T-helper 9 cell (primary cell): ENCODE measurements at places on chromosomes 5 and 9.

- DNase-seq = no peak
Observed at GRCh38 chr5:175700991-175701390, 43.1 kb downstream of the HRH2 start.

DNA sequence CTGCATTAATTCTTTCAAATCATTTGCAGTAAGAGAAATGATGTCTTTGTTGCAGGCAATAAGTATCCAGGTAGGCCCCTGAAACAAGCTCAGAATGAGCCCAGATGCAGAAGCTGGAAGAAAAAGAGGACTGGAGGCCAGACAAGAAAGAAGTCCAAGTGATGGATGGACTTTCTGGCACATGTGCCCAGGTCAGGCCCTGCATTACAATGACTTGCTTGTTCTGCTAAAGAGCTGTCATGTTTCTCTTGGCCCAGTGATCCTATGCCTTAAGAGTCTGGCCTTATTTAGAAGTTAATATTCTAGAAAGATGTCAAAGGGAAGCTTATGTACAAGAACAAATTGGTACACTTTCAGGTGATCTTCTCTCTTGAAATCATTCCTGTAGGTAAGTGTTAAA lies 64.8 kb downstream of the DPYSL3 start:
- DNase-seq = no peak

DNA sequence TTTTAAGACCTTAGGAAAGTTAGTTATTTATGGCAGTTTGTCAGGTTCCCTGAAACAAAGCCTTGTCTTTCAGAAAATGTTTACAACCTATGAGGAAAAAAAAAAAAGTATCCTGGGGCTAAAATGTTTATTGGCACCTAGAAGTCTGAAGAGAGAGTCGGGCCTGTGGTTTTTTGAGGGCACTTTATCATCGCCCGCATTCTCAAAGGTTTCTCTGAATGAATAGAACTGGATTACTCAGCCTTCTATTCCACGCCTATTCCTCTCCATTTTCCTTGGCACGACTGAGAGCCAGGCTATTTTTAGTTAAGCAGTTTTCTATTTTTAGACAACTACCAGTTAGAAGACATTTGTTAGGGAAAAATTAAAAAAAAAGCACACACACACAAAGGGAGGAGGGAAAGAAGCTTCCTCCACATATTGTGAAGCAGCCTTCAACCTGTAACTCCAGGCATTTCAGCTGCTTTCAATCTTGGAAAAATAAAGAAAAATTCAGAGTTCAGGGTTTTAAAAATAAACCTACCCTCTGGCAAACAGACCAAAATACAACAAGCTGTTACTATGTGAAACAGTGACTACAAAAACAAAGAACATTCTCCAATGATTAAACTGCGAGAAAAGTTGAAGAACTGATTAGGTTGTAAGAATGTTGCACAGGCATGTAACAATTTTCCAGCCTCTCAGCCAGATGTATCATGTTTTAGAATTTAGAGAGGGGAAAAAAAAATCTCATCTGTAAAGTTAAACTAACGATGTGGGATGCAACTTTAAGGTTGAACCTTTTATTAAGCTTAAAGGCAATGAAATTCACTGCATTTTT lies 97.0 kb downstream of the MEF2C start:
- DNase-seq = no peak

- no peak for DNase-seq
Observed at GRCh38 chr5:33850100-33850594, 41.6 kb downstream of the ADAMTS12 start.

DNA sequence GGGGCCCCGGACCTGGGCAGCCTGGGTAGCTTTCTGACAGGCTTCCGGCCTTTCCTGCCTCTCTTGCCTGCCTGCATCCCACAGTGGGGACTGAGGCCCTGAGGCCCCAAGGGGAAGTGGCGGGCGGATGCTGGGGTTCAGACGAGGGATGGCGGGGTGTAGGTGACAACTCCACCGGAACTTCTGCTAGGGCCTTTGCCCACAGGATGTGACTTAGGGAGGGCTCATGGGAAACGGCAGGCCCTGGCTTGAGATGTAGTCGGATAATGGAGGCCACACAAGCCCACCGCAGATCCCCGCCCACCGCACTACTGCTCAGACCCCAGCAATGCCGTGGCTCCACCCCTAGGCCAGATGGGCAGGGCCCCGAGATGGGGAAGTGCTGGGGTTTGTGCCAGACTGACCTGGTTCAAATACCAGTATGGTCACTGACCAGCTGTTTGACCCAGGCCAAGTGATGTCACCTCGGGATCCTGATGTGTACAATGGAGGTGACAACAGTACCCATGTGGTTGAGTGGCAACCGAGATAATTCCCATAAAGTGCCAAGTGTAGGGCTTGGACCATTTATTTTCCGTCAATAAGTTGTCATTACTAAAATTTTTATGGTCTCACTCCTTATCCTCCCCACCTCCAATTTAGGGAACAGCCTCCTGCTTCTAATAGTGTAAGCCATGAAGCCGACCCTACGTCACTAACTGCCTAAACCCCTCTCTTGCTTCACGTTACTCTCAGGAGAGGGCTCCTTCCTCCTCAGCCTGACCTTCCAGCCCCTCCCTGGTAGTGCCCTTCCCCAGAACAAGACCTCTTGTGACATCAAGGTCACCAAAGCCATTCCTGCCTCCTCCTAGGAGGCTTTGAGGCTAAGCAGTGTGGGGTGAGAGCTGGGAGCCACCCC lies 2.5 kb upstream of the CDK9 start:
- peak; percentile 66 for DNase-seq

GRCh38 chr5:167730656-167731055 lies 560.8 kb upstream of the WWC1 start:
- DNase-seq = no peak

GRCh38 chr5:98713027-98713426 lies 60.4 kb upstream of the RGMB start:
- no peak for DNase-seq

DNA sequence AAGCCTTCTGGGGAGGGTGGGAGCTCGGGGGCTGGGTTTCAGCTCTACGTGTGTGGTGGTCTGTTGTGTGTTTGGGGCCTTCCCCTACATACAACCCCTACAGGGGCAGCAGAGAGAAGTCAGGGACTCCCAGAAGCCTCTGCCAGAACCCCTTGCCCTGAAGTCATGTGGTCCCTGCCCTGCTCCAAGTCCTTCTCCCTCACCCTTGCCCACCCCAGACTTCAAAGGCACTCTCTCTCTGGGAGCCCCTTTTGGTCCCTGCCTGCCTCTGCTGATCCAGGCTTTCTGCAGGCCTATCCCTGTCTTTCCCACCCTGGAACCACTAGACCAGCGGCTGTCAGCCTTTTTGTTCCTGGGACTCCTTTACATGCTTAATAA lies 61.1 kb upstream of the PSD2 start:
- no peak for DNase-seq

DNA sequence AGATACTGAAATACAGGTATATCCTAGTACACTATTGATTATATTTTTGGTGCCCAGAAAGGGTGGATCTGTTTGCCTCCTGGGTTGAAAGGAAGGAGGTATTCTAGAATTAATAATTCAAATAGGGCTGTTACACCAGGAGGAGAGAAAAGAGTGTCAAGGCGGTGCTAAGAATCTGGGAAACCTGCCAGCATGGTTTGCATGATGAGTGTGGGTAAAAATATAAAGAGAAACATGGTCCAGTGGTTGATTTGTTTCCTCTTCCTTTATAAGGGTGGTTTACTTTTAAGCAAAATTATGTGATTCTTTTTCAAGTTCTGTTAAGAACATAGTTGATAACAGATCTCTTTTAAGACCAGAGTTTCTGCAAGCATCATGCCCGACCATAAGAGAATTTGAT lies 69.4 kb upstream of the NFIB start:
- DNase-seq = no peak

GRCh38 chr5:179114756-179115155 lies 54.6 kb downstream of the ZNF354C start:
- DNase-seq = no peak
